ENCODE measurements at places on chromosomes 7 and 10.

- peak; percentile 87 for DNase-seq
- no peak overlapping the region for H3K4me3 ChIP-seq
- peaks cover 14% of the 10 kb centered on the region for H3K4me1 ChIP-seq
- H3K27me3 ChIP-seq = no peaks in the 10 kb centered on the region
Observed at GRCh38 chr7:131040467-131040932, 287.2 kb upstream of the MKLN1 start.

- no peaks in the 10 kb centered on the region for H3K4me1 ChIP-seq
- no peaks in the 10 kb centered on the region for H3K27me3 ChIP-seq
- DNase-seq = no peak
- no peak overlapping the region for H3K27ac ChIP-seq
Observed at GRCh38 chr7:41975849-41976248, 261.2 kb downstream of the GLI3 start.

DNA sequence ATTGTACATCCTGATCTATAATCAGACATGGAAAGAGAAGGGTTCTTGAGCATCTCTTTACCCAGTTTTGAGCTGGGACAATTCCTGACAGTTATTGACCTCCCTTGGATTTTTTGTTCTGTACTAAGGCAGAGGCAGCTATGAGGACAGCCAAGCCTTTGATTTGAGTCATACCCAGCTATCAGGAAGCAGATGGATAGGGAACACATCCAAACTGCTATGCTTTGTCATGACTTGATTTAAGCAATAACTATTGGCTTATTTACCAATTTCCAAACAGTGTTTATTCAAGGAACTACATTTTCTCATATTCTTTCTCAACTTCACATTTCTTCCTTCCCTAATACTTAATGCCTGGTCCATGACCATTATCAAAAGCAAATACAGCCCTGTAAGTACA is 396.4 kb upstream of the STEAP1 start:
- no peaks in the 10 kb centered on the region for H3K36me3 ChIP-seq
- DNase-seq = no peak
- no peaks in the 10 kb centered on the region for H3K4me1 ChIP-seq
- no peak overlapping the region for H3K4me3 ChIP-seq
- no peak overlapping the region for H3K27ac ChIP-seq

DNA sequence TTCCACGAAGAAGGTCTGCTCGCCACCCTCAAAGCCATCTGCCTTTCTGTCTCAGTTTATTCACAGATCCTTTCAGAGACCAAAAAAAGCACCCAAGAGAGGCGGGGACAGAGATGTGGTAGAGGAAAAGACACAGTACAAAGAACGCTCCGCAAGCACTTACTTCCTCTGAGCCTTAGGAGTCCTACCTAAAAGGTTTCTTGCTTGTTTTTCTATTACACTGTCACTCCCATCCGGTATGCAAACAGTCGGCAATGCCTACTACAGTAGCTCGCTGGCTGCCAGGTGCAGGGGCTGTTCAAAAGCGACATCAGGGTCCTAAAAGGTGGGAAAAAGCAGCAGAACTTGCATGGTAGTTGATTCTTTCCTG is 816 bp downstream of the TECPR1 start:
- H3K4me3 ChIP-seq = peak overlapping the region; percentile 95
- no peaks in the 10 kb centered on the region for H3K36me3 ChIP-seq
- DNase-seq = peak; percentile 45
- H3K4me1 ChIP-seq = peaks cover 19% of the 10 kb centered on the region
